Left colon (tissue), 2 donors: ENCODE measurements at places on chromosomes 7 and 10. TPM values are rescaled to one million over a fixed set of nuclear protein-coding genes. Genes with fewer than 3 reads are reported as not detected.

The LIPF gene
- not detected for total RNA-seq

The TCAF2 gene
- 0.89 TPM for total RNA-seq

- no peak for DNase-seq
These were observed 27.3 kb upstream of the ANK3 start for GRCh38 chr10:60417024-60417423.

- DNase-seq = no peak
These were observed 73.3 kb upstream of the WAC start for GRCh38 chr10:28459453-28460144.

The CLRN3 gene
- total RNA-seq = 155 TPM

The HOXA4 gene
- total RNA-seq = 4.5 TPM

- no peak for DNase-seq
These were observed 162.4 kb downstream of the AGMO start for GRCh38 chr7:15399441-15399840.

GRCh38 chr7:19520392-19520791, 188.4 kb downstream of the POLR1F start:
- no peak for DNase-seq
